ENCODE measurements at places on chromosomes 6 and 20.

GRCh38 chr6:120116343-120116742 is 766.8 kb upstream of the MAN1A1 start:
- no peak for DNase-seq

DNA sequence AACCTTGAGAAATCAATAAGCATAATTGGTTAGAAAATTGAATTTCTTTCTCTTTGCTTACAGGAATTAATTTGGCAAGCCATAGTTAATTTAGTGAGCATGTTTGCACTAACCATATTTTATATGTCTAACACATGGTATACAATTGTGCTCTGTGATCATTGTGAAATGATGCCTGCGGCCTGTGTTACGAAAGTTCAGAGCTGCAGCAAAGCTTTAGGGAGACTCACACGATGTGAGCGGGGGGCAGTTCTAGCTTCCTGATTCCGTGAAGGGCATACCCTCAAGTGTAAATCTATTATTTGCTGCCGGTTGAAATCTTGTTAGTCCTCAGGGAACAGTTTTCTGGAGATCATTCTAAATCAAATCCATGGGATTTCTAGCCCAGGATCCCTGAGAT is 25.5 kb upstream of the ADTRP start:
- DNase-seq, result no peak

DNA sequence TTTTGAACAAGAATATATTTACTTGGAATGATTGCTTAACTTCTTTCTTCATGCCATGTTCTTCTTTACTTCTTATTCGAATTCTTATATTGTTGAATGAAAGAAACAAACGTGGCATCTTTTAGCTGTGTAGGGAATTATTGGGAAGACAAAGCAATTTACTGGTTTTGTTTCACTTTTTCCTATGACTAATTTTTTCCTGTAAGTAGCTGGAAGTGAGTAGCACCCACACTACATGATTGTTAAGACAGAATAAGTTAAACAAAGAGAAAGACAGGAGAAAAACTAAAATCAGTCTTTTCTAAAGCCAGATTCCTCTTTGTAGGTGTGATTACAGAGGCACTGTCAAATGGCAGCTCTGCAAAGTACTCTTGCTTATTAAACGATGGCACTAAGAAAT is 593.4 kb downstream of the EYS start:
- DNase-seq, result no peak

- DNase-seq, result no peak
Observed at GRCh38 chr6:88983532-88983931, 20.1 kb upstream of the RNGTT start.

DNA sequence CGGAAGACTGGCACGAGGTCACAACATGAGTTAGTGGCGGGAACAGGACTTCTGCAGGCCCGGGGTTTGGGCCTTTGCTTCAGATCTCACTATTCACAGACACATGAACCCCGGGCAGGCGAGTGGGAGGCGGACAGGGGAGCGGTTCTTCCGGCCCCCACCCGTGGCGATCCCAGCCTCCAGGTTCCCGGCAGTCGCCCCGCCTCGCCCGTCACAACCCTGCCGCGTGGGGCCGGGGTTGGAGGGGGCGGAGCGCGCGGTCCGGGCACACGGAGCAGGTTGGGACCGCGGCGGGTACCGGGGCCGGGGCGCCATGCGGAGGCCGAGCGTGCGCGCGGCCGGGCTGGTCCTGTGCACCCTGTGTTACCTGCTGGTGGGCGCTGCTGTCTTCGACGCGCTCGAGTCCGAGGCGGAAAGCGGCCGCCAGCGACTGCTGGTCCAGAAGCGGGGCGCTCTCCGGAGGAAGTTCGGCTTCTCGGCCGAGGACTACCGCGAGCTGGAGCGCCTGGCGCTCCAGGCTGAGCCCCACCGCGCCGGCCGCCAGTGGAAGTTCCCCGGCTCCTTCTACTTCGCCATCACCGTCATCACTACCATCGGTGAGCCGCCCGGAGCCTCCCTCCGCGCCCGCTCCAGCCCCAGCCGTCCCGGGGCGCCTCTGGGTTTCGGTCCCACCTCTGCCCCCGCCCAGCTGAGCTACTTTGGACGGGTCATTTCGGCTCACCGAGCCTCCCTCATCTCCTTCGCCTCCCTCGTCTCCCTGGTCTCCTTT is at the start of gene KCNK15:
Gene KCNK15, plus strand, starts transcription at position 268 of the 769 bp plus-strand sequence. Its CDS starts 46 bp downstream, at position 314.
- peak; percentile 42 for DNase-seq

Measured in stimulated activated CD4-positive, alpha-beta T cell treated with anti-CD3 and anti-CD28 coated beads, Interleukin-1b, Interleukin-23, amount 100 ng/mL, for 48 hours (primary cell).